MCF 10A (cell line): ENCODE measurements at places on chromosomes 13 and 19. TPM values are rescaled to one million over a fixed set of nuclear protein-coding genes. Genes with fewer than 3 reads are reported as not detected.

CCDC122 gene
- 15.7 and 16.3 TPM in 2 replicates for total RNA-seq

ZNF836 gene
- 4.3 and 7.7 TPM in 2 replicates for total RNA-seq

FAM98C gene
- 18.8 and 19.9 TPM in 2 replicates for total RNA-seq

PLPP2 gene
- 5.4 and 9.4 TPM in 2 replicates for total RNA-seq

SBSN gene
- 0.61 TPM in 1 of 2 replicates, not detected in the other for total RNA-seq

ERFL gene
- 0.34 TPM in 1 of 2 replicates, not detected in the other for total RNA-seq

HIPK4 gene
- total RNA-seq, result not detected in 2 replicates

ATXN8OS gene
- total RNA-seq, result not detected in 2 replicates

SYCN gene
- total RNA-seq, result not detected in 2 replicates

ASPDH gene
- not detected in 2 replicates for total RNA-seq

DNMT1 gene
- 47.7 and 76.4 TPM in 2 replicates for total RNA-seq

CEACAM3 gene
- total RNA-seq, result not detected in 2 replicates
